ENCODE measurements at places on chromosomes 1 and 21.

GRCh38 chr1:27331922-27332321 lies 9.9 kb upstream of the SYTL1 start:
- no peak for DNase-seq

DNA sequence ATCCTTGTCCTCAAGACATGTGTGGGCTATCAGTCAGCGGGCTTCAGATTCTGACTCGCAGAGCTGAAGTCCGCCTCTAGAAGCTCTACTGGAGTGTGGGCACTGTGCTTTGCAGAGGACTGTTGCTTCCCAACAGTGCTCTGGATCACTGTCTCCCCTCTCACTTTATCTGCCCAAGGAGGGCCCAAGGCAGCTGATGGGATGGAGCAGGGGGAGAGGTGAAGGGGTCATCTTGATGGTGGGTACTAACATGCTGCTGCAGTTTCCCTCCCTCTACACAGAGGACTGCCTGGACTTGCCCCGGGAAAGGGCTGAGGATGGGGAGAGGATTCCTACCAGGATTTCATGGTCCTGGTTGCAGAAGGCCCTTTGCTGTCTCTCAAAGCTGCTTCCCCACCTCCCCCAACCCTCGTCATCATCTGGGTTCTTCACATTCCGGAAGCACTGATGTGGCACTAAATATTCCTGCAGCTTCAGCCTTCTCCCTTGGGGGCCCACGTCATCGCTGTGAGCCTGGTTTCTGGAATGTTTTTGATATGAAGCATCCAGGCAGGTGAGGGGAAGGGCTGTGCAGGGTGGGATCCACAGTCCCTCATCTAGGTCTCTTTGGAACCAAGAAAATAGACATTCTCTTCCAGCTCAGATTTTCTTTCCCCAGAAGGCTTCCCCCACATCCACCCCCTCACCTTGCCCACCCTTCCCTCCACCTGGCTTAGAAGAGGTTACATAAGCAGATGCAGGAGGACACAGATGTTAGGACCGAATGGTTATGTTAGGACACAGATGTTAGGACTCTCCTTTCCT lies 23.2 kb downstream of the NUAK2 start:
- DNase-seq, result no peak

GRCh38 chr1:71030026-71030425 lies 17.6 kb downstream of the PTGER3 start:
- DNase-seq, result no peak

DNA sequence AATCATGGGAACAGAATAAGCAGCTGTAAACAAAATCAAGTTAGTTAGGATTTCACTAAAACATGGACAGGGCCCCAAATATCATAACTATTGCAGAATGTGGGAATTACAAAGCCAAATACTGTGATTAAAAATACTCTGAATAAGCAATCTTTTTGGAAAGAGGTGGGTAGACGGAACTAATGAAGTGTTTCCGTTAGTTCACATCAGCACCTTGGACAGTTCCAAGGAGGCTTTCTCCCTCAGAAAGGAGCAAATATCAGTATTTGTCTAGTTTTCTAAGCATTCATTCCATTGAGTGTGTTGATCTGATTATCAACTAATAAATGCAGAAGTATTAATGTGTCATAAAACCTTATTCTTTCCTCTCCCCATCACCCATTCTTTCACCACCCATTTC lies 97.4 kb downstream of the FAM78B start:
- no peak for DNase-seq

DNA sequence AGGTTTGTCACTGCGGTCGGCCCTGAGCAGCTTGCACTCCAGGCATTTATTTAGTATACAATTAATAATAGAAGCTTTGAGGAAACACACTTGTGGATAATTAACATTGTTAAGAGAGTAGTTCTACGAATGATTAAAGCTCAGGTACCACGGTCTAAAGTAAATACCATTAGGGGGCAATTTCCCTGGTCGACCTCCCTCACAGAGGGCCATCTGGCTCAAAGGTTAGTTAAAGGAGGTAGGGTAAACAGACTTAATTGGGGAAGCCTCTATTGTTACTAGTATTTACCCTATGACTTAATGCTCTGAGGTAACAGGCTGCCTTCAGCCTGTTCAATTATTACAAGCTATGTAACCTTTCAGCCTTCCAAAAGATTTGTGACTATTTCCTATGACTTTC lies 122.3 kb upstream of the SLC44A3 start:
- DNase-seq, result no peak

DNA sequence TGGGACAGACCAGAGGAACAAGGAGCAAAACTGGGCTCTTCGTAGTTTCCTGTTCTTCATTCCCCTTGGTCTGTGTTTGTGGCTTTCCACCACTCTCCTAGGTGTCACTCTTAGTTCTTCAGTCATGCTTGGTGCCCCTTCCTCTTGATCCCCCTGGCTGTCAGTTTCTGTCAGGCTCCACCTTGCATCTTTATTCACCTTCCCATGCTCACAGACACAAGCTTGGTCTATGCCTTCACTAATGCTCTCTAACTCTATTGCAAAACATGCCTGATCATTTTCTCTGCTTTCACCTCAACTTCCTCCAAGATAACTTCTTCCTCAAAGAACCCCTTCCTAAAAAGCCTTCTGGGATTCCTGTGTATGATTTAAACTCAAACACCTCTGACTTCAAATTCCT lies 122.9 kb downstream of the GLUL start:
- no peak for DNase-seq

DNA sequence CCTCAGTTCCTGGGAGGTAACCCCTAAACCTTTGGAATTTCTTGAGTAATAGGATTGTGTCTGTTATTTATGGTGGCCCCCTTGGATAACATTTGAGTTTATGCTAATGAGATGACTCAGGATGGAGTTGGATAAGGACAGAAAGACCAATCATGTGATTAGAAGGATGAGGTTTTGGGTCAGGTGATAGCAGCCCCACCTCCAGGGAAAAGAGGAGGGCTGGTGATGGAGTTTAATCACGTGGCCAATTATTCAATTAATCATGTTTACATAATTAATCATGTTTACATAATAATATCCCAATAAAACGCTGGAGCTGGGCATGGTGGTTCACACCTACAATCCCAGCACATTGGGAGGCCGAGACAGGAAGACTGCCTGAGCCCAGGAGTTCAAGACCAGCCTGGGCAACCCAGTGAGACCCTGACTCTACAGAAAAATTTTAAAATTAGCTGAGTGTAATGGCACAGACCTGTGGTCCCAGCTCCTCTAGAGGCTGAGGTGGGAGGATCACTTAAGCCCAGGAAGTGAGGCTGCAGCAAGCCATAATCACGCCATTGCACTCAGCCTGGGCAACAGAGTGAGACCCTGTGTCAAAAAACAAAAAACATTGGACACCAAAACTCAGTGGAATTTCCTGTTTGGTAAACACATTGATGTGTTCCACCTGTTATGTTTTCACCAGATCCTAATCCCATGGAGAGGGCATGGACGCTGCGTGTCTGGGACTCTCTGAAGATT lies 73.3 kb downstream of the NUP210L start:
- no peak for DNase-seq

DNA sequence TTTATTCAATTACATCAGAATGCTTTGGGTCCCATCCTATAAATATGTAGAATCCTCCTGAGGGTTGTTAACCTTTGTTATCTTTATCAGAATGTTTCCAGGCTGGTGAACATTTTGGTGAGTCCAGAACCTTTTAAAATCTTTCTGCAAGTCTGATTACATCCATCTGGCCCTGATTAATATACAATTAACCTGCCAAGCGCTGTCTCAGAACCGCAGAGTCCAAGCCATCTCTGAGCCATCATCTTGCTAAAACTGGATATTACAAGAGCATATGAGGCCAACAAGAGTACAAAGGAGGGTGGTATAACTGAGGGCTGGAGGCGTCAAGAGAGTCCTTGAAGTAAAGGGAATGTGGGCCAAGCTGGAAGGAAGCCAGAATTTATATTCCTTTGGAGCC lies 88.6 kb upstream of the ZC3H11B start:
- DNase-seq, result no peak

- no peak for DNase-seq
Measured at GRCh38 chr1:223718850-223719249, 6.5 kb downstream of the CAPN2 start.

DNA sequence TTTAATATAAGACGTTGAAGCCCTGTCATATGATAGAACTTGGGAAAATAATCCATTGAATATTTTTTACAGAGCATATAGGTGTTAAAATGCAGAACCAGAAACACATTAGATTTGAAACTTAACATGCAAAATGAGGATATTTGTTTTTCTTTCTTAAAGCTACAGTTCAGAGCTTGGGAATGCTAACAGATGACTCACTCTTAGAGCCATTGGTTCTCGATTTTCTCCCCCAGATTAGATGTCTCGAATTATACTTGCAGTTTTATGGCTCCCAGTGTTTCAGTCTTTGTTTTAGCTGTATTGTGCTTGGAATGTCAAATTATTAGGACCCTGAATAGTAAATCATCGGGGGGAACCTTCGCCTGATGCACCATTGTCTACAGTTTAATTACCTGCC lies 575.7 kb upstream of the ZP4 start:
- DNase-seq, result no peak

GRCh38 chr1:53373246-53373645 lies 45.4 kb upstream of the LRP8 start:
- DNase-seq, result no peak

- DNase-seq, result no peak
Measured at GRCh38 chr1:168509875-168510791, 33.7 kb downstream of the XCL2 start.

DNA sequence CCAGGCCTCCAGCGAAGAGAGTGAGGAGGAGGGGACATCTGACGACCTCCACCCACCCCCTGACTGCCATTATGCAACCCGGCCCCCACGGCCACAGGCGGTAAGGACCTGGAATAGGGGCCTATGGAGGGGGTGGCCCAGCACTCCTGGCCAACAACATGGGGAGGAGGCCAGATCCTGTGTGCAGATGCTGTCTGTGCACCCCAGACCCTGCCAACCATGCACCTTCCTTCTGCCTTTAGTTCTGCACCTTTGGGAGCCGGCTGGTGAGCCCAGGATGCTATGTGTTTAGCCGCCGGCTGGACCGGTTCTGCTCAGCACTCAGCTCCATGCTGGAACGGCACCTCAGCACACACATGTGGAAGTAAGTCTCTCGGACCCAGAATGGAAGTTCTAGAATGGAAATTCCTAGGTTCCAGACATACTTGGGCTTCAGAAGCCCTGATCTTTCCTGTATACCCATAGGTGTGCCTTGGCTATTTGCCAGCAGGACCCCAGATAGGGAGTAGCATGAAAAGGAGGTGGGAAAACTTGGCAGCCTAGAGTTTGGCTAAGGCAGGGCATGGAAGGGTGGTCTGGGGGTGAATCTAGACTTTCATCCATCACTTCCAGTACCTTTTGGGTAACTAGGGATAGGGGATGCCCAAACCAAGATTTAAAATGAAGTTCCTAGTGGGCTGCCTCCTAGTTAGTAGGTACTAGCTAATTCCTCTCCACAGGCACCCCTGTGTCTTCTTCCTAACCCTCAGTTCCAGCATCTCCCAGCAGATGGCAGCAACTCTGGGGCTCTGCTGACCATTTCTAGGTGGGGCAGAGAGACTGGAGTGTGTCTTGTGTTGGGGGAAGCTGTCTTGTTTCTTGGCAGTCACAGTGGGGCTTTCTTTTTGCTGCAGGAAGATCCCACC lies 3.6 kb upstream of the CYB561D1 start:
- no peak for DNase-seq

DNA sequence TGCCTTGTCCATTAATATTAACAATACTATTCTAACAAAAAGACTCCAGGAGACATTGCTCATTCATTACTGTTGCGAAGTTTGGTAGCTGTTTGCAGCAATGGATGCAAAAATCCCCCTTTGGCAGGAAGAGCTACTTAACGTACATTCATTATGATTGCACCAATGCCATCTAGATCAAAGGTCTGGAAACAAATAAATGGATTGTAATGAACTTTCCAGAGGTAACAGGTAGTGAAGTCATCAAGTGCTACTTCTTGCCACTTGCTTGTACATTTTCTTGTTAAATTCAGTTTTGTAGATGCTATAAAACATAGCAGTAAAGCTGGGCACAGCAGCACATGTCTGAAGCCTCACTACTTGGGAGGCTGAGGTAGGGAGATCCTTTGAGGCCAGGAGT lies 93.9 kb downstream of the DDAH1 start:
- no peak for DNase-seq

DNA sequence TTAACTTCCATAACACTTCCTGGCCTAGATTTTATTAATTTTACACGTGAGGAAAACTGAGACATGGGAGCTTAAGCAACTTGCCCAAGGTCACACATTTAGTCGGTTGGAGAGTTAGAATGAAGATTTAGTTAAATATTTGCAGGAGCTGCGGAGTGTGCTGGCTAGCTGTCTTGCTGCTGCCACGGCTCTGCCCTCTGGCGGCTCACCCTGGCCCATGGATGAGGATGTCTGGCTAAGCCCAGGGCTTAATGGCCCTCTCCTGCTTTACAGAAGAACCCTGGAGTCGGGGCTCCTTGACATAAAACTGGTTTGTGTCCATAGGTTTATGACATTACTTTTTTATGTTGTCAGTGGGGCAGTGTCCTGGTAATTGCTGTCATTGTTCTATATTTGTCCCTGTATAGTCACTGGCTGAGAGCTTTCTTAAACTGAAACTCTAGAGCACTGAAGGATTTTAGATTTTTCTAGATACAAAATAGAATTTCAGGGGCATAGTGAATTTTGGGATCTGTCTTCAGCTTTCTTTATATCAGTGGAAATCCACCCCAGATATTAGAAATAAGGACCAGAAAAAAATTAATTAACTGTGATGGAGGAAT lies 88.9 kb upstream of the WLS start:
- DNase-seq, result peak; percentile 83

DNA sequence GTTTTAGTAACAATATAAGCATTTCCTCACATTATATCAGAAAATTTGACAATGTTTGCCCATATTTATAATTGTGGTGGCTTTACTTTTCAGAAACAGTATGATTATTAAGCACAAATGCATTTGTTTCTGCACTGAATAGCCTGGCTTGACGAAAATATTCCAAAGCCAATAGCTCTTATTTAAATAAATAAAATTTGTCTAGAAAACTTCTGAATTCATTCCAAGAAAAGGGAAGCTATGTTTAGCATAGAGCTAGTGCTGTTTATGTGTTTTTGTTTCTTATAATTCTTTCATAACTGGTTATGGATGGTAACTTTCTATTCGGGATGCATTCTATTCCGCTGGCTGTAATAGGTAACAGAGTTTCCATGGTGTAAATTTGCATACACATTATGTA lies 268.6 kb downstream of the PTBP2 start:
- no peak for DNase-seq

DNA sequence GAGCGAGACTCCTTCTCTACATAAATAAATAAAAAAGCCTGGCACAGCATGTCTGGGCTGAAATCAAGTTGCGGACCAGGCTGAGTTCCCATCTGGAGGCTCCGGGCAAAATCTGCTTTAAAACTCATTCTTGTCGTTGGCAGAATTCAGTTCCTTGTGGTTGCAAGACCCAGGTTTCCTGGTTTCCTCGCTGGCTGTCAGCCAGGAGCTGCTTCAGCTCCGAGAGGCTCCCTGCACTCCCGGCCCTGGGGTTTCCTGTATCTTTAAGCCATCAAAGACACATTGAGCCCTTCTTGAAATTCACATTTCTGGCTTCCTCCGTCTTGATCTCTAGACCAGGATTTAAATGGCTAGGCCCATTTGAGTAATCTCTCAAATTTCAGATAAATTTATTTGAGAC lies 20.6 kb upstream of the SCCPDH start:
- no peak for DNase-seq

All from pancreas (tissue), 10 donors.